ENCODE measurements at places on chromosomes 1 and 21. TPM values are rescaled to one million over a fixed set of nuclear protein-coding genes. Genes with fewer than 3 reads are reported as not detected.

The MX2 gene
- 0.59 TPM for total RNA-seq

The APOBEC4 gene
- not detected for total RNA-seq

The FAM151A gene
- not detected for total RNA-seq

GRCh38 chr1:66699213-66699612, 53.0 kb upstream of the DYNLT5 start:
- DNase-seq, result no peak

All from pulmonary artery endothelial cell (primary cell).